ENCODE measurements at places on chromosomes 11 and 22.
A peak's percentile ranks its signal among the peaks of the same experiment; 100 is the strongest.

DNA sequence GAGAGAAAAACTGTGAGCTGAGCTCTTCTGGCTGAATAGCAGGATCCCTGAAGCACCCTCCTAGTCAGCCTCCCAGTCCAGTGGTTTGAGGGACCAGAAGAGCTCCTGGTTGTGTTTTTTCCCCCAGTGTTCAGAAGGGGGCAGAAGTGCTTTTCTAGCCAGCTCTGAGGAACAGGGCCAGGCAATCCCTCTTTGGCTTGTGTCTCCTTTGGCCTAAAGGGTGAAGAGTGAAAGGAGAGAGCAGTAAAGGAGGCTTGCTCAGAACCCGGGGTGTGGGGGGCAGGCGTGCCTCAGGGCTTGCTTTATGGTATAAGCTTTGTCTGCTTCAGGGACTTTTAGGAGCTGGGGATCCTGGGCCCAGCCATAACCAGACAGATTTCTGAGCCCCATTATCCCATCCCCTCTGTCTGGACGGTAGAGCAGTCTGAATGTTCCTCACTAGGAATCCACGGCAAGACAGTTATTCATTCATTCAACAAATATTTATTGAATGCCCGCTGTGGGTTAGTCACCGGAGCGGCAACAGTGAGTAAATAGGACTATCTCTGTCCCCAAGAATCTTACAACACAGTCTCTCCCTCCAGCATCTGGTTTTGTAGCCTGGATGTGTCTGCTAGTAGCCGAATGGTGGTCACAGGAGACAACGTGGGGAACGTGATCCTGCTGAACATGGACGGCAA is 14.5 kb downstream of the ACP2 start:
- H3K36me3 ChIP-seq, result peaks cover 19% of the 10 kb centered on the region
- no peaks in the 10 kb centered on the region for H3K27me3 ChIP-seq
- peak overlapping the region; percentile 87 for H3K27ac ChIP-seq
- peak overlapping the region; percentile 52 for H3K4me3 ChIP-seq
- DNase-seq, result no peak
- peaks cover 13% of the 10 kb centered on the region for H3K4me1 ChIP-seq

DNA sequence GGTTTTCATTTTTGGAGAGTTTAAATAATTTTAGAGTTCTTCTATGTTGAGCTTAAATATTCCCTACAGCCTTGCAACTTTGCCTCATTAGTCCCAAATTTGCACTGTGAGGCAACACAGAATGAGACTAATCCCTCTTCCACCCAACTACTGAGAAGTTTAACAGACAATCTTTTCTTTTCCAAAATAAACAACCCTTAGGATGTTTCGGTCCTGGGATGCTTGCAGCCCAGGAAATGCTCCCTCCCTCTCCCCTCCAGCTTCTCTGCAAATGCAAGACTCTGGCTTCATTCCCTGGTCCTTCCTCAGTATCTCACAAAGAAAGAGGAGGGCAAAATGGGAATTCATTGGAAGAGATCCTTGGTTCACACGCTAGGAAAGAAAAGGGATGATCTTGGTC is 222.5 kb downstream of the ST3GAL4 start:
- no peak overlapping the region for H3K4me3 ChIP-seq
- no peak overlapping the region for H3K27ac ChIP-seq
- H3K36me3 ChIP-seq, result no peaks in the 10 kb centered on the region
- no peaks in the 10 kb centered on the region for H3K4me1 ChIP-seq

GRCh38 chr11:12239804-12240371 is 129.5 kb downstream of the MICAL2 start:
- no peak overlapping the region for H3K4me3 ChIP-seq
- no peak overlapping the region for H3K27ac ChIP-seq
- no peaks in the 10 kb centered on the region for H3K27me3 ChIP-seq
- H3K4me1 ChIP-seq, result peaks cover 34% of the 10 kb centered on the region

GRCh38 chr22:24443668-24444067 is 16.3 kb downstream of the ADORA2A start:
- no peak for DNase-seq
- peaks cover 19% of the 10 kb centered on the region for H3K4me1 ChIP-seq

DNA sequence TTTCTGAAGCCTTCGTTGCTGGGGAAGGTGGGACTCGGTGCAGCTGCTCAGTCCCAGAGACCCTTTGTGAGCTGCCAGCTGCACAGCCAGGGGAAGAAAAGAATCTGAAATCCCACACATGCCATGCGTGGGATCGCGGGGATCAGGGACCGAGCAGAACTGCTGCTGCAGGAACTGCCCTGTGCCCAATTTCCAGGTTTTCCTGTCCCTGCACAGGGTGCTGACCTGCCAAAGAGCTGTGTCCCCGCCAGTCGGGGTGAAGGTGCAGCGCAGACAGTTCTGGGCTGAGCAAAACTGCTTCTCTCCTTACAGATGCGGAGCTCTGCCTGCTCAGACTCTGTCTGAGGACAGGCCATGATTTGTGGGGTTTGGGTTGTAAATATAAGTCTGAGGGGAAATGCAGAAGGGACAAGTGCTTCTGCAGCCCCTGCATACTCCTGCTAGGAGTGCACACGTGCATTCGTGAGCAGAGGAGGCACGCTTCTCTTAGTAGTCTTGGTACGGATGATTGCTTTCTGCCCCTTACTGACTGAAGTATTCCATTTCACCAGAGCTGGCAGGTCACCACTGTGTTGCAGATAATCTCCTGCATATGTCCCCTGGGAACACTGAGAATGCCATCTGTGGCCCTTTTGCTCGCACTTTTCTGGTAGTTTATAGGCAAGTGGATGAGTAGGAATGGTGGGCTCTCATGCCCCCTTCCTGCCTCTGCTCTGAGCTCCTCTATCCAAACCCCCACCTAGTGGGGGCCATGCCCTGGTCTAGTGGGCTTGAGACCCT is 141.4 kb downstream of the PARVA start:
- no peak overlapping the region for H3K4me3 ChIP-seq
- H3K4me1 ChIP-seq, result no peaks in the 10 kb centered on the region
- peaks cover 33% of the 10 kb centered on the region for H3K27me3 ChIP-seq
- no peaks in the 10 kb centered on the region for H3K36me3 ChIP-seq
- no peak overlapping the region for H3K27ac ChIP-seq

DNA sequence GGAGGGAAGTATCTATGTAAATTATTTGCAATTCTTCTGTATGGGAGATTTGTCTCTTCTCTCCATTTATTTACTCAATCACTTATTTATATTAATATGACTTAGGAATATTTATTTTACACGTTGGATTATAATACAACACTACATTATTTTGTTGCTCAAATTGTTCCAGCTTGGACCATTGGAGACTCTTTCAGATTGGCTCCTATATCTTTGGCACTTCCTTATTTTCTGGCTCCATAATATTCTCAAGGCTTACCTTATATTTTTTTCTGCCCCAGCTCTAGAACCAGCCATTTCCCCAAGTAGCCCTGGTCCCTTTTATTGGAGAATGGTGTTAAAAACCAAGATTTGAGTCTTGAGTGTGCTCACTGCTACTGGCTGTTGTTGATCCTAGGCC is 101.9 kb downstream of the LRRC32 start:
- peaks cover 1% of the 10 kb centered on the region for H3K4me1 ChIP-seq
- no peak for DNase-seq
- no peaks in the 10 kb centered on the region for H3K36me3 ChIP-seq
- peaks cover 19% of the 10 kb centered on the region for H3K27me3 ChIP-seq

- H3K27me3 ChIP-seq, result peaks cover 51% of the 10 kb centered on the region
- no peak overlapping the region for H3K27ac ChIP-seq
- peaks cover 2% of the 10 kb centered on the region for H3K36me3 ChIP-seq
- H3K4me3 ChIP-seq, result no peak overlapping the region
- H3K4me1 ChIP-seq, result no peaks in the 10 kb centered on the region
- no peak for DNase-seq
Measured at GRCh38 chr11:17697175-17697949, 22.0 kb upstream of the MYOD1 start.

DNA sequence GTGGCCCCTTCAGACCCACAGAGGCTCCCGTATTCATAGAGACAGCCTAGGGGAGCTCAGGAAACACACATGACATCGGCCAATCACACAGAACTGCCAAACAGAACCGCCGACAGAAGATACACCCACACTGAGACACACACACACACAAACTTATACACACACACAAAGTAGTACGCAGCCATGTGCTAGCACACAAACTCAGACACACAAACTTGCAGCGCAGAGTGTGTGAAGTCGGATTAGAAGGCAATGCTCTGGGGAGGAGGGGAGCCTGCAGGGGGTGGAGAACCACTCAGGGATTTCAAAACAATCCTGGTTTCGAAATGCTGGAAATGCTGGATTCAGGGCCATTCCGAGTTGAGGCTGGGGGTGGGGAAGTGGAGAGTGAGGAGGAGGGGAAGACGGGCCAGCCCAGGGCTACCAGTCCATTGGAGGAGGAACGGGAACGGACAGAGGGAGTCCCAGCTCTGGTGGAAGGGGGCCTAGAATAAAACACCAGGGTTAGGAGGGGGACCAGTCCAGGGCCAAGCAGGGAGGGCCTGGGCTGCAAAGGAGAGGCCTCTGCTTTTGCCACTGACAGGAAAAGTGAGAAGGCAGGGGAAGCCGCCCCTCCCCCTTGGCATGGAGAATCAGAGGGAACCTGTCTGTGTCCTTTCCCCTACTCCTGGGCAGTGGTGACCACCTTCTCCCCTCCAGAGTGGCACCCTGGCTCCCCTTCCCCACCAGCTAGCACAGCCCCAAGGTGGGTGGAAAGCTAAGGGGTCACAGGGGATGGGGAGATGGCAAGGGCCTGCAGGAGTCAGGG is 4.4 kb downstream of the BCL9L start:
- H3K36me3 ChIP-seq, result peaks cover 80% of the 10 kb centered on the region
- H3K4me1 ChIP-seq, result peaks cover 73% of the 10 kb centered on the region
- peak overlapping the region; percentile 84 for H3K4me3 ChIP-seq
- DNase-seq, result no peak
- no peaks in the 10 kb centered on the region for H3K27me3 ChIP-seq
- H3K27ac ChIP-seq, result peak overlapping the region; percentile 99

GRCh38 chr11:60504219-60504905 is 10.8 kb upstream of the MS4A13 start:
- peaks cover 29% of the 10 kb centered on the region for H3K27me3 ChIP-seq
- no peak overlapping the region for H3K27ac ChIP-seq
- no peaks in the 10 kb centered on the region for H3K36me3 ChIP-seq
- peaks cover 12% of the 10 kb centered on the region for H3K4me1 ChIP-seq

- H3K27me3 ChIP-seq, result peaks cover 30% of the 10 kb centered on the region
- H3K27ac ChIP-seq, result no peak overlapping the region
- peaks cover 23% of the 10 kb centered on the region for H3K4me1 ChIP-seq
- DNase-seq, result no peak
- H3K36me3 ChIP-seq, result peaks cover 2% of the 10 kb centered on the region
Measured at GRCh38 chr11:1733009-1733715, 17.2 kb downstream of the IFITM10 start.

- H3K27ac ChIP-seq, result peak overlapping the region; percentile 71
- no peaks in the 10 kb centered on the region for H3K27me3 ChIP-seq
- peaks cover 34% of the 10 kb centered on the region for H3K4me1 ChIP-seq
- no peak for DNase-seq
- peaks cover 37% of the 10 kb centered on the region for H3K36me3 ChIP-seq
Measured at GRCh38 chr11:72705442-72706365, 31.5 kb upstream of the PDE2A start.

GRCh38 chr11:76962583-76963416 is 71.4 kb upstream of the B3GNT6 start:
- H3K36me3 ChIP-seq, result no peaks in the 10 kb centered on the region
- DNase-seq, result no peak
- no peak overlapping the region for H3K27ac ChIP-seq
- no peaks in the 10 kb centered on the region for H3K27me3 ChIP-seq
- H3K4me3 ChIP-seq, result no peak overlapping the region
- no peaks in the 10 kb centered on the region for H3K4me1 ChIP-seq

GRCh38 chr11:112778091-112778876 is 182.9 kb upstream of the NCAM1 start:
- peaks cover 42% of the 10 kb centered on the region for H3K27me3 ChIP-seq
- no peak overlapping the region for H3K27ac ChIP-seq
- H3K36me3 ChIP-seq, result no peaks in the 10 kb centered on the region
- no peak overlapping the region for H3K4me3 ChIP-seq

DNA sequence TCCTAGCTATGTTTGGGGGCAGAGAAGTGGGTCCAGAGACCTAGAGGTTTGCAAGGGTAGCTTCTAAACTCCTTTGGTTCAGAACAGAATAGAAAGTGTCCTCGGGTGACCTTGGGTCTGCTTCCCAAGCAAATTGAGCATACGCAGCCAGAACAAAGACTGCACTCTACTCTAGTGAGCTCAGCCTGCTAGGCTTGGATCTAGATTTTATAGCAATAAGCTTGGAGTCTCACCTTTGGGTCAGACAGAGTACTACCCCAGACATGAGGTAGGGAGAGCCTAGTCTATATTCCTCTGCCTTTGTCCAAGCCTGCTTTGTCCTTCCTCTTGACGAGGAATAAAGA is 52.6 kb upstream of the ELF5 start:
- H3K4me3 ChIP-seq, result no peak overlapping the region
- no peaks in the 10 kb centered on the region for H3K36me3 ChIP-seq
- H3K4me1 ChIP-seq, result no peaks in the 10 kb centered on the region
- H3K27ac ChIP-seq, result no peak overlapping the region
- DNase-seq, result no peak
- peaks cover 90% of the 10 kb centered on the region for H3K27me3 ChIP-seq
